ENCODE measurements at places on chromosomes 4 and X.

GRCh38 chr4:31114816-31115215 is 394.6 kb downstream of the PCDH7 start:
- no peak for DNase-seq

DNA sequence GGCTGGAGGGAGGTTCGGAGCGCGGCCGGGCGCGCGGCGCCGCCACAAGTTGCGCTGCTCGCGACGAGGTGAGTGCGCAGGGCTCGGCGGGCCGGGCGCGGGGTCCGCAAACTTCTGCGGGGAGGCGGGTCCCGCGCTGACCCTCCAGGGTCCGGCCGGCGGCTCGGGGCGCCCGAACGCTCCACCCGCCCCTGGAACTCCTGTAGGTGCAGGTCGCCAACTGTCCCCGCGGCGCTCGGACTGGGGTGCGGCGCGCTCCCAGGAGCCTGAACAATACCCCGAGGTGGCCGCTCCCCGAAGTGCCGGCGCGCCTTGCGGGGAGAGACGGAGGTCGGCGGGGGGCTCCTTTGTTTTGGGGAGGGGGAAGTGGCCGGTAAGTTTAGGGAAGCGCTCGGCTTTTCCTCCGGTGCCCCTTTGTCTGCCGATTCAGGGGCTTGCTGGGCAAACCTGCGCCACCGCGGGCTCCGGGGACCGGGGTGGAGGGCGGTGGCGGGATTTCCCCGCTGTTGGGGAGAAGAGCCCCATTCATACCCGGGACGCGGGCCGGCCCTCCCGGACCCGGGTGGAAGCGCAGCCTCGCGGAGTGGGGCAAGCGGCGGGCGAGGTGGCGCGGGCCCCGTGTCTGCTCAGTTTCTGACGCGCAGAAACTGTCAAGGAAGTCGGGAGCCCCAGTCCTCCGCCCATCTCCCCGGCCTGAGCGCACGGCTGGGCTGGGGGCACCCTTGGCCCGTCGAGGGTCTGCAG is 694 bp downstream of the TBL1X start:
- DNase-seq = peak; percentile 13

DNA sequence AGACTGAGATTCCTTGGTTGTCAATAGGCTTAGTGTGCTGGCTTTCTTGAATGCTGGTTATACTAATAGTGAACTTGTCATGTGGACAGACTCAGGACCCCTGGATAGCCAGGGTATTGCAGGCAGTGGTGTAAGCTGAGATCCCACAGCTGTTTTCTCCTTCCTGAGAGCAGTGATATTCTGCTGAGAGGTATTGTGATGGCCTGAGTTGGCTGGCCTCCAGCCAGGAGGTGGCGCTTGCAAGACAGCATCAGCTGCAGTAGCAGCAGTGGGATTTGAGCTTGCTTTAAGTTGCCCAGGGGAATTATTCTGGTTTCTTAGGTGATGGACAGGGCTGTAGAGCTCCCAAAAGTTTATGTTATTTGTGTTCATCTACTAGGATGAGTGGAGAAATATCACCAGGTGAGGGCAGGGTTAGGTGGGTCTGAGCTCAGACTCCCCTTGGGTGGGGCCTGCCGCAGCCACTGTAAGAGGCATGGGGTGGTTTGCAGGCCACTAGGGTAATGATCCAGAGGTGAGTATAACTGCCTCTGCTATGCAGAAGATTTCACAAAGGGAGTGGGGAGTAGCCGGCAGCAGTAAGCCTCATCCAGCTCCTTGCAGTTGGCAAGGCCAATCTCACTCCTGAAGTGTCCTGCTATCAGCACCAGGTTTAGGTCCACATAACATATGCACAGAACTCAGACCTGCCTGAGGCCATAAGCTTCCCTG is 66.2 kb downstream of the IL15 start:
- DNase-seq = no peak

- no peak for DNase-seq
These were observed 65.7 kb upstream of the ARHGAP24 start for GRCh38 chr4:85409251-85409650.

- no peak for DNase-seq
These were observed 18.4 kb upstream of the MYOZ2 start for GRCh38 chr4:119116925-119117900.

DNA sequence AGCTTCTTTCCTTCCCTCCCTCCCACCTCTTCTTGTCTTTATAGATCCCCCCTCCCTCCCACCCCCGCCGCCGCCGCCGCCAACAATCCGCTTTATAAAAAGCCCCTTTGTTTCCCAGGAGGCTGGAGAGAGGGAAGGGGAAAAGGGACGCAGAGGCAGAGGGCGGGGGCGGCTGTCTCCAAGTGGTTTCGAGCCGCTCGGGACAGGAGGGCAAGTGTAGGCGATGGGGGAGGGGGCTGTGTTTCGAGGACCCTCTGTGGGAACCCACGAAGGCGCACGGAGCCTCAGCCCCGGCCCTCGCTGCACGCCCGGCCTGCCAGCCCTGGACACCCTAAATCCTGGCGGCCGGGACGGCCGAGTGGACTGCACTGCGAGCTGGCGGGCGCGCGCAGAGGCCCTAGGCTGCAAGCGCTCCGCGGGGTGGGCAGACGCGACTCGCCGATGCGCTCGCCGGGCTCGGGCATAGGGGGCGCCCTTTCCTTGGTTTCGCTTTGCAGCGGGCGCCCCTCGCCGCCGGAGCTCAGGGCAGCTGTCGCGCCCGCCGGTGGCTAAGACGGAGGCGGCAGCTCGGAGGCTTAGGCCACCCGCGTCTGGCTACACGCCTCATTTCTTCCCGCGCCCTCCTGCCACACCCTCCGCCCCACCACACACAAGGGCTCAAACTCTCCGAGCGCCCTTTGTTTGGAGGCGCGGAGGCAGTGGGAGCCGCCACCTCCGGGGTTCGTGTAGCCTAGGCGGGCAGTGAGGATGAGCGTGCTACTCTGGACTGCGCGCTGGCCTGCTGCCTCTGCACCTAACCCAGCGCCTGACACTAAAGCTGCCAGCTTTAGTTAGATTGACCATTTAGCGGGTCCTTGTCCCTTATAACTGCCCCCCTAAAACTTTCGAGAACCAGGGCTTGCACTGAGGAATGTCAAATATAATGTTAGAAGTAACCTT is 2.2 kb downstream of the MAMLD1 start:
- peak; percentile 85 for DNase-seq

GRCh38 chr4:171891038-171891437 is 77.8 kb downstream of the GALNTL6 start:
- DNase-seq = no peak
